ENCODE measurements at places on chromosomes 5 and 9.

- DNase-seq = no peak
Observed at GRCh38 chr5:77333451-77334123, 123.1 kb downstream of the PDE8B start.

- peak; percentile 53 for DNase-seq
Observed at GRCh38 chr5:135395866-135396265, 3.2 kb downstream of the MACROH2A1 start.

DNA sequence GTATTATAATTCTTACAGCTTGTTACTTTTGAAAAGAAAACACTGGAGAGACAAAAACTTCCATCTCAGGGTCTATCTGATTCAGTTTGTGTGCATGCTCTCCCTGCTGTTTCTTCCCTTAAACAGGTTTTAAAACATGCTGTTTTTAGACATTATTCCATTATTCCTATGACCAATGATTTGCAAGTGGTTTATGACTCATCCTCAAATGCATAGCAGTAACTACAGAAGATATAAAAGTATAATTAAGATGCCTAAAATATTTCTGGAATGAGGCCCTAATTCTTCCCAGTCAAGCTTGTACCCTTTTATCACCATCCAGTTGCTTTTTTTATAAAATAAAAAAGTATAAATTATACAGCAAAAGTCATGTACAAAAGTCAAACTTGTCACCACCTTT is 3.7 kb downstream of the DTWD2 start:
- DNase-seq = no peak

DNA sequence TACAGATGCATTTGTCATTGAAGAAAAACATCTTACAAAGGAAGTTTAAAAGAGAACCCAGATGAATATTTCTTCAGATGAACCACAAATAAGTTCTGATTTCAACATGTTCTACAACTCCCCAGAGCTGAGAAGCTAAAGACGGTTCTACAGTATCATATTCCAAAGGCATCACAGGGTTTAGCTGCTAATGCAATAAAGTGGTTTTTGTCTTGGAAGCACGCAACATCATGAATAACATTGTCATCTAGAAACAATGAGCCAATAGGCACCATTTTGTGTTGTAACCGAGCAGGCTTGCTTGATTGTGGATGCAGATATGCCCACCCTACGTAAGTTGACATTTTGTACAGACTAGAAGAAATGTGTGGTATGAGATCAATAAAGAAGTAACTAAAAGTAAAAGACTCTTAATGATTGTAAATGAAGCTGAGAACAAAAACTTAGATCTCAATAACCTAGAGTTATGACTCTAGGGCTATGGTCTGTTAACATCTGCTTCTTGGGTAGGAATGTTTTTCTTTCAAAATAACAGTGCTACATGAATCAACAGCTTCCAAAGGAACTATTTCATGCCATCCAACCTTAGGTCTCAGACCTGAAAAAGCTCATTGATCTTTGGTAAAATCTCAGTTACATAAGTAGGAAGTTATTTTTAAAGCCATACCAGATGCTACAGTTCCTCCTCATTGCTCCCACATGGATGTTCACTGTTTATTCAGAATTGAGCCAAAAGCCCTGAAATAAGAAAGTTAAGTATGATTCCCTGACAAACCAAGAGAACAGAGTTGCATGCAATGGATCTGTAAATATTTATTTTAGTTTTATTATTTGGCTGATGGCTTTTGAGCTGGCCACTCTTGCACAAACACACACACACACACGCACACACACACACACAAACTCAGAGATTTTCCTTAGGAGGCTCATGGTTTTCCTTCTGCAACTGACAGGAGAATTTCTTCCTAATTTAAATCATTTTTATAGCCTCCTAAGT is 118.7 kb upstream of the SLCO6A1 start:
- DNase-seq = no peak

- DNase-seq = no peak
Observed at GRCh38 chr9:522658-523057, 308.0 kb downstream of the DOCK8 start.

DNA sequence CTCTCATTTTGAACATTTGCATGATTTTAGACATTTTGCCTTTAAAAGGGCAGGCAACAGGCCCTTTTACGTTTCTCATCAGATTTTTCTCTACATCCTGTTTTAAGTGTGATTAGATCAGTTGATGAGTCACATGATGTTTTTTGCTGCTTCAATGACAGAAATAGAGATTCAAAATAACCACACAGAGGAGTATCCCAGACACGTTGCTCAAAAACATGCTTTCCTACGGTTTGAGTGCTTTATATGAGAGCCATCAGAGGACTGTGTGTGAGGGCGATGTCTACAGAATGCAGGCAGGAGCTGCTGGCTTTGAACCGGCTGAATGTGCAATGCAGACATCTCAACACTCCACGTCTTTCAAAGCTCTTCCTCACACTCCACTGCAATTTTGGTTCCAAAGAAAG is 42.1 kb downstream of the OTULIN start:
- no peak for DNase-seq

DNA sequence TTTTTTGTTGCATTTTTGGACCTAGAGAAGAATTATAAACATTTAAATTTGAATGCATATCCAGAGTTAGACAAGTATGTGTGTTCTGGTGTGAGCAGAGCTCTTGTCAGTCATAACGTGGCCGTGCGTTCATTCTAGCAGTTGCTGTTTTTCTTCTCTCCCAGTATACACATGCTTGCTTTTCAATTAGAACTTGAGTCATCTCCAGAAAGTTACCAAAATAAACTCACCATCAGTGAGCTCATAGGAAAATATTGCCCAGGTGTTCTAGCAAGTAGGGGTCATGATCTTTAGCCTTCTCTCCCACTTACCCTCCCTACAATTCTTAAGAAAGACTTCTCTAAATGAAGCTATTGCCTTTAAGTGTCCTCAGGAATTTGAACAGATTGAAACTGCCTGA is 247.5 kb upstream of the TUT7 start:
- DNase-seq = no peak

DNA sequence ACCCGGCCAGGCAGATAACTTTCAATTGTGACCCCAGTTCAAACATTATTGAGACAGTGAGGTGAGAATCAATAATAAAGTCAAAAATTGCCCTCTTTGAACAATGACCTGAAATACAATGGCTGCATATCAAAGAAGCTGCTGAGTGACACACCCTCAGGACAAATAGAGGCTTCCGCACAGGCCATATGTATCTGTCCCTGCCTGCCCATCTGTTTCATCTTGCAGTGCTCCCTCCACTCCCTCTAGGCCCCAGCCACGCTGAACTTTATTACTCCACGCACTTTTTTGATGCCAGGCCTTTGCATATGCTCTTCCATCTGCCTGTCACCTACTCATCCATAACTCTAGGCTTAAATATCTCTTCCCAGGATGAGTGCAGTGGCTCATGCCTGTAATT is 15.9 kb upstream of the PFDN1 start:
- no peak for DNase-seq

DNA sequence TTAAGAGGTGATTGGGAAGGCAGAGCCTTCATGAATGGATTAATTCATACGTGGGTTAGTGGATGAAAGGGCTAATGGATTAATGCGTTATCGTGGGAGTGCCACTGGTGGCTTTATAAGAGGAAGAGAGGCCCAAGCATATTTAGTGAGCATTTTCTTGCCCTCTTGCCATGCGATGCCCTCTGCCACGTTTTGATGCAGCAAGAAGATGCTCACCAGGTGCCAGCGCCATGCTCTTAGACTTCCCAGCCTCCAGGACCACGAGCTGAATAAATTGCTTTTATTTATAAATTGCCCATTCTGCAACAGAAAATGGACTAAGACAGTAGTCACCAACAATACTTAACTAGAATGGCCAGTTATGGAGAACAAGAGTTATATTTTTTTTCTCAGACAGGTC is 24.2 kb downstream of the DAPK1 start:
- DNase-seq = no peak

DNA sequence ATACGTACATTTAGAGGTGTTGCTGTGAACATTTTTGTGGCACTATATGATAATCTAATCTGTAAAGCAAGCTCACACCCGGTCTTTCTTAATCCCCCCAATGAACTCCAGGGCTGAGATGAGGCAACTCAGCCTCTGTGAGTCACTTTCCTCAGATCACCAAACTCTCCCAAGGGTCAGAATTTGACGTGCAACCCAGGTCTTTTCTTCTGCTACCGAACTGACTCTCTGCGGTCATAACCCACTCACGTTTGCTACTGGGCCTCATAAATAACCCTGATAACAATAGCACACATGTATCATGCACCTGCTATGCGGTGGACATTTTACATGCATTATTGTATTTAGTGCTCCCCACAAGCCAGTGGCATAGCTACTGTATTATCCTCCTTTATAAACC is 153.1 kb downstream of the DROSHA start:
- DNase-seq = no peak

- DNase-seq = no peak
Observed at GRCh38 chr5:76332102-76332501, 71.0 kb upstream of the IQGAP2 start.

DNA sequence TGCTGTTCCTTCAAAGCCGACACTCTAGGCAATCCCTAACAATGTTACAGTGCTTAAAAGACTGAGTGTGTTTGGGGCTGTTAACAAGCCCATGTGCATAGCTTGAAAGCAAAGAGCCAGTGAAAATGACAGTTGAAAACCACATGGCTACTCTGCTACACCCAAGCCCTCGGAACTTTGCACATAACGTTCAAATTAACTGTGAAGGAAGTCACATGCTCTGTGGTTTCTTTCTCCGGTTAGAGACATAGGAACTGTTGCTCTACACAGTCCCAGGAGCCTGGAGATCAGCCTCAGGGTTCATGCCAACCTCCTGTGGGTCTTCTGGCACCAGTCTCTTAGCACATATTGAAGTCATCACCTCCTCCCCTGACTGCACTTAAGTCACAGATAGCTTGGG is 51.1 kb downstream of the C9orf152 start:
- peak; percentile 30 for DNase-seq
